NK-92 treated with Interleukin-12 subunit alpha and Interleukin-12 subunit beta, amount 100 ng/mL, for 24 hours (cell line): ENCODE measurements at places on chromosomes 6 and 20.
A peak's percentile ranks its signal among the peaks of the same experiment; 100 is the strongest.

DNA sequence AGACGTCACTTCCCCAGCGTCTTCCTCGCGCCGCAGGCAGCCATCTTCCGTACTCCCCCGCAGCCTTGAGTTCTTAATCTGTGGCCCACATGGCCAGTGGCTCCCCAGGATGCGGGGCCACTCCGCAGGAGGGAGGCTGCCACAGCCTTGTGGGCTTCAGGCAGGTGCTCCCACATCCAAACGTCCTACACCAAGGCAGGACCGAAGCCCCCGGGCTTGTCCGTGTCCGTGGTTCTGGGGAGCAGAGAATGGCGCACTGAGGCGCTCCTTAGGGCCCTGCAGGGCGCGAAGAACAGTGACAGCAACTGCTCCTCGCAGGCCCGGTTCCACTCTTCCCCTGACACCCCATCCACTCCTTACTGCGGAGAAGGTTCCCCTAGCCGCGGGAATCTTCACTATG is 755.8 kb downstream of the PRIM2 start:
- DNase-seq, result no peak

GRCh38 chr20:29306390-29307072 is 1950.9 kb upstream of the DEFB115 start:
- no peak for DNase-seq

GRCh38 chr6:16205377-16206144 is 32.8 kb upstream of the GMPR start:
- no peak for DNase-seq

DNA sequence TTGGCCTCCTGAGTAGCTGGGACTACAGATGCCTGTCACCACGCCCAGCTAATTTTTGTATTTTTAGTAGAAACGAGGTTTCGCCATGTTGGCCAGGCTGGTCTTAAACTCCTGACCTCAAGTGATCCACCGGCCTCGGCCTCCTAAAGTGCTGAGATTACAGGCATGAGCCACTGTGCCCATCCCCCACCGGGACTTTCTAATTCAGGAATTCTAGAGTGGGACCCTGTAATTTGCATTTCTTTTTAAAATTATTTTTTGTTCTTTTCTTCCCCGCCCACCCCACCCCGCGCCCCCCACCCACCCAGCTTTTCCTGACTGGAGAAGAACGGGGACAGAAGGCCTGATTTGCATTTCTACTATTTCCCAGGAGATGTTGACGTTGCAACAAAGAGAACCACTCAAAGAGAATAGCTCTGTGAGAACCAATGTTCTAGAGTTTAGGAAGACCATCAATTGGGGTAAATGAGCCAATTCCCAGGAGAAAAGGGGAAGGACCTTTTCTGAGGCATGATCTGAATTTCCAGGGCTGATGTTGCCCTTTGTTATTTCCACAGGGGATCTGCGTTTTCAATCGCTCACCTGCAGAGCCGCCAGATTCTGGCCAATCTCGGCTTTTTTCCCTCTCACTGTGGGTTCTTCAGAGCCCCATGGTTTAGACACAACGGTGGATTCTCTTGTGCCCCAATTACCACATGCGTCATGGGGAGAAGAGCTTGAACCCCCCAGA is 33.2 kb upstream of the TFAP2C start:
- no peak for DNase-seq

DNA sequence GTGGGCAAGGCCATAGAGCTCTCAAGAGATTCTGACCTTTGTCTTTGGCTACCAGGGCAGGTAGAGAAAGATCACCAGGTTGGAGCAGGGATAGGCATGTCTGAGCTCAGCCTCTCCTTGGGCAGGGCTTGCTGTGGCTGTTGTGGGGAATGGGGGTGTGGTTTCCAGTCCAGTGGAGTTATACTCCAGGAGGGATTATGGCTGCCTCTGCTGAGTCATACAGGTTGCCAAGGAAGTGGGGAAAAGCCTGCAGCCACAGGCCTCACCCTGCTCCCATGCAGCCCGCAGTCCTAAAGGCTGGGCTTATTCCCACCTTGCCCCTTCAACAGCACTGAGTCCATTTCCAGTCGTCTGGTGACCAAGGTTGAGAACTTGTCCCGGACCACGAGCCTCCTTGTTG is 21.9 kb downstream of the MEP1A start:
- no peak for DNase-seq

DNA sequence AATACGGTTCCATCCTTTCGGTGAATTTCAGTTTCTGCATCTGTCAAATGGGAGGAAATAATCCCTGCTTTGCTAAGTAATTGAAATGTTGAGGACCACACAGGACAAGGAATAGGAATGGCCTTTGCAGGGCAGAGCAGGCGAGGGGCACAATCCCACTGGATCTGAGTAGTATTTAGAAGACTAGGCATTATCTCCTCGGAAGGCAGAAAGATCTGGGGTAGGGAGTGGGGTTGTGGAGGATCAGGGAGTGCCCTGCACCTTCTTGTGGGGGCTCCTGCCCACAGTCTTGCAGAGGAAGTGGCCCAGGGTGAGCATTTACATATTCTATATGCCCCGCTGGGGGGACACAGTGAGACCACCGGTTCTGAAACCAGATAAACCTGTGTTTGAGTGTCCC is 87.1 kb upstream of the SIRPA start:
- DNase-seq, result no peak

DNA sequence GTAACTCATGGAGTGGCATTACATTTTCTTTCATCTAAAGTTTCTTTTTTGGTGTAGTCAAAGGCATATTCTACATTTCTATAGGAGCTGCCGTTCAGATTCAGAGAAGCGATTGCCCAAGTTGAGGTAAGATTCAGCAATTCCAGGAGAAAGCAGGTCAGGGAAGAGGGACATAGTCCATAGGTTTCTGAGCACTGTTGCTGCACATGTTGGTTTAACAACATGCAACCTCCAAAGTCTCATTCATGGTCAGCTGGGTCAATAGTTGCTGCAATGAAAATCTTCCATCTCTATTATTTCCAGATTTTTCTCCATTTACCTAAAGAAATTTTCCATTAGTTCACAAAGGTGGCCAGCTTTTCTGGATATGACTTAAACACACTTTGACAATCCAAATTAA is 682.3 kb upstream of the MAN1A1 start:
- no peak for DNase-seq

DNA sequence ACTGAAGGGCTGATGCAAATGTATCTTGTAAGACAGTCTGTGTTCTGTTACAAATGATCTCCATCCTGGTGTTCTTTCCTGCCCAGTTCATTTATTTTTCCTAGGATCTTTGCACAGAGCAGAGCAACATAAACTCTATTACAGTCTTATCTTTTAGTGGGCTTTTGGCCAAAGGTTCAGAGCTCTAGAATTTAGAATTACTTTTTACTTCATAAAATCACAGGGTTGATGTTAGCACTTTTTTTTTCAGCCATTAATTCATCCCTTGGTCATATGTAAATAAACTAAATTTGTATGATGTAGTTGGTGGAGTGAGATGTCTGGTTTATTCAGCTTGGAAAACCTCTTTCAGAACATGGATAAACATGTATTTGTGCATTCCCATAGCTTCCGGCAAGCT is 181.9 kb downstream of the ZFAND3 start:
- DNase-seq, result no peak

DNA sequence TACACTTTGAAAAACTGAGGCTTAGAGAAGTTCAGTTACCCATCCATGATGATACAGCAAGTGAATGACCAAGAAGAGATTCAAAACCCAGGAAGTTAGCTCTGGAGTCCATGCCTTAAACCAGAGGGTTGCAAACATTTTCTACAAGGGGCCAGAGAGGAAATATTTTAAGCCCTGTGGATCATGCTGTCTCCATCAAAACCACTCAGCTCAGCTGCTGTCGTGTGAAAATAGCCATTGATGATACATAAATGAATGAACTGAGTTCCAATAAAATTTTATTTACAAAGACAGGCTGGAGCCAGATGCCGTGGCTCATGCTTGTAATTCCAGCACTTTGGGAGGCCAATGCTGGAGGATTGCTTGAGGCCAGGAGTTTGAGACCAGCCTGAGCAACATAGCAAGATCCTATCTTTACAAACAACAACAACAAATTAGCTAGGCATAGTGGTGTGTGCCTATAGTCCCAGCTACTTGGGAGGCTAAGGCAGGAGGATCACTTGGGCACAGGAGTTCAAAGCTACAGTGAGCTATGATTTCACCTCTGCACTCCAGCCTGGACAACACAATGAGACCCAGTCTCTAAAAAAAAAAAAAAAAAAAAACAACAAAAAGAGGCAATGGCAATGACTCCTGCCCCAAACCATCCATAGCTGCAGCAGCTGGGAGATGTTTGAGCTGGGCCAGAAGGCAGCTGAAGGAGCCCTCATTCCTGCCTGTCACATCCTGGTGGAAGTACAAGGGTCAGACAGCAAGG is 44.1 kb upstream of the RIN2 start:
- no peak for DNase-seq

DNA sequence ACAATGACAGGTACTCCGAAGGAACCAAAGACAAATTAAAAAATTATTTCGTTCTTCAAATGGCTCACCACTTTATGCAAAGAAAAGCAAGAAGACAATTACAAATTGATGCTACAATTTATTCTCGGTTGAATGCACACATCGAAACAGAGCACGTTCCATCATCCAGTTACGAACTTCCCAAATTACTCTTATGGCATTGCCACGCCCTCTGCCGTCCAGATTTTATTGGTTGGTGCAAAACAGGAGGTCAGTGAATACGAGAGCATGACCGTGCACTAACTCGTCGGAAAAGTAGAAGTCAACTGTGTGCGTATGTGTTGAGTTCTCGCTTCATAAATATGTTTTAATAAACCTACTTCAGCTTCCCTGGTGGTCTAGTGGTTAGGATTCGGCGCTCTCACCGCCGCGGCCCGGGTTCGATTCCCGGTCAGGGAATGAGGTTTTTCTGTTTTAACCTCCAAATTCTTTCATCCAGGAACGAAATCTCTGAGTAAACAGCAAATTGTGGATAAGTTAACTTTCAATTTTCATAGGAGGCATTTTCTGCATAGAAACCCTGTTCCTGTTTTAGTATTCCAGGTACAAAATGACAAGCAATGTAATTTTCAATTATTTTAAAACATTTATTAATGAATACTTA is 23.2 kb downstream of the ZNF311 start:
- peak; percentile 42 for DNase-seq

GRCh38 chr20:1313236-1313964 is 15.5 kb downstream of the SDCBP2 start:
- peak; percentile 38 for DNase-seq

- DNase-seq, result no peak
Measured at GRCh38 chr20:48425817-48426612, 401.8 kb downstream of the PREX1 start.

- DNase-seq, result peak; percentile 59
Measured at GRCh38 chr20:43916881-43917371, 2.3 kb downstream of the TOX2 start.

- no peak for DNase-seq
Measured at GRCh38 chr6:165574220-165575157, 88.6 kb downstream of the PDE10A start.

- no peak for DNase-seq
Measured at GRCh38 chr20:4821590-4821989, 99.9 kb downstream of the PRND start.

DNA sequence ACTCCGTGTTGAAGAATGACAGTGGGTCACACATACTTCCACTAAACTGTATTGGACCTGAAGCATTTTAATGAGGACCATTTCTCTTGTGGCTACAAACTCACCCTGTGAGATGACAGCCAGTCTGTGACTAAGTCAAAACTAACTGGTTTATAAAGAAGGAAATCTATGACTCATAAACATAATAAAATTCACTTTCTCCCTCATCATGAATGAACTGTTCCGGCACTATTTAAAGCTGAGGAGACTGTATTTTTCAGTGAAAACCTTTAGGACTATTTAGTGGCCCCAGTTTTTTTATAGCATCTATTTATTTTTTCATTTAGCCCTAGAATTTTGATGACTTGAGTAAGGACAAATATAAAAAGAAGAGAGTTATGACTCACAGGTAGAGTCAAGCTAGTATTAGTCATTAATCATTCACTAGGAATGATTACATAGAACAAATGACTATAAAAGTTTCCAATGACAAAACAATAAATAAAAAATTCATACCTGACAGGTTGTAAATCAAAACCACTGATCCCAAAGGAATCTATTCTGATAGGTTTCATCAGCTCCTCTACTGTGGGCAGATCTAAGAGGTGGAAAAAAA is 34.2 kb downstream of the CEP162 start:
- DNase-seq, result no peak

DNA sequence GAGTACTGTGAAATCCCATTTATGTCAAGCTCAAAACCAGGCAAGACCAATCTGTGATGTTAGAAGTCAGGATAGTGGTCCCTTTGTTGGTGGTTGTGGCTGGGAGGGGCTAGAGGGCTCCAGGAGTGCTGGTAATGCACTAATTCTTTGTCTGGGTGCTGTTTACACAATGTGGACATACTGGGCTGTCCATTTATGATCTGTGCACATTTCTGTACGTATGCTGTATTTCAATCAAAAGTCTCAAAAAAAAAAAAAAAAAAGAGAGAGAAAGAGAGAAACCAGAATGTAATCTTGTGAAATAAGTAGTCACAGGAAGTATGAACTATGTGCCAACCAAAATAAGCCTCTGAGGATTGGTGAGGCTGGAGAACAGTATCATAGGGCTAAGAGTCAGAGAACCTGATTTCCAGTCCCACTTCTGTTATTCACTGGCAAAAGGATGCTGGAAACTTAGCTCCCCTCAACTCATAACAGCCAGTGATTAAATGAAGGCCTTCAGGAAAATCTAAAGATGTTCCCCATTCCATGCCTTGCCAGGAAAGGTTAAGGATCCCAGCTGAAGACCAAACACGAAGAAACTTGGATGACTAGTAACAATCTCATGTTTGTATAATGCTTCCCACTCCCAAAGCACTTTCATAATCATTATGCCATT is 19.6 kb upstream of the TRAM2 start:
- no peak for DNase-seq

- DNase-seq, result no peak
Measured at GRCh38 chr6:8991844-8992243, 556.5 kb upstream of the SLC35B3 start.

DNA sequence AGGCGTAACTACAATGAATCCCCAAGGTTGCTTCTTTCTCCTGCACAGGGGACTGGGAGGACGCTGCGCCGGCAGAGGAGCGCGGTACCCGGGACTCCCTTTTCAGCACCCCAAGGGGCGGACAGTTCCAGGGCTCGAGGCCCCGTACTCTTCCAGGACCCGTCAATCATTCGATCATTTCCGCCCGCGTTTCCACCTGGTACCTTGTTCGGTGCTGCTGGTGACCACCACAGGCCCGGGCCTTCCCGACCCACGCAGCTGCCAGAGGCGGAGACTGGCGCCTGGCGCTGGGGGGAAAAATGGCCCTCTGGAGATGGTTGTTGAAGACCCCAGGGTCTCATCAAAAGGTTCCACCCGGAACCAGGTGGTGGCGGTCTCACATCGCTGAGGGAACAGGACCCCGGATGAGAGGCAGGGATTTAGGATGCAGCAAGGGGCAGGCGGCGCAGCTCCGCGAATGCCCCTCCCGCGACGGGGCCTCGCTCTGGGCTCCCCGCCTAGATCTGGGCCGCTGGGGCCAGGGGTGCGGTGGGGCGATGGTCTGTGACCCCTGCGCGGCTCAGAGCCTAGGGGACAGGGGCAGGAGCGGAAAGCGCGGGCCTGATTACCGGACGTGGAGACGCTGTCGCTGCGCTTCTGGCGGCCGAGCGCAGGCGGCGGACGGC is 744 bp downstream of the VSX1 start:
- DNase-seq, result no peak
